Ascending aorta (tissue), 2 donors: ENCODE measurements at places on chromosomes 7 and 10.

- DNase-seq: no peak
Observed at GRCh38 chr7:41656366-41656765, 46.5 kb downstream of the INHBA start.

GRCh38 chr7:87202705-87203104, 16.8 kb downstream of the TMEM243 start:
- no peak for DNase-seq

- DNase-seq: no peak
Observed at GRCh38 chr10:12473491-12473890, 124.1 kb downstream of the CAMK1D start.

- no peak for DNase-seq
Observed at GRCh38 chr7:152511736-152512135, 75.9 kb upstream of the KMT2C start.

- DNase-seq: no peak
Observed at GRCh38 chr7:1526271-1526754, 4.2 kb upstream of the MAFK start.

DNA sequence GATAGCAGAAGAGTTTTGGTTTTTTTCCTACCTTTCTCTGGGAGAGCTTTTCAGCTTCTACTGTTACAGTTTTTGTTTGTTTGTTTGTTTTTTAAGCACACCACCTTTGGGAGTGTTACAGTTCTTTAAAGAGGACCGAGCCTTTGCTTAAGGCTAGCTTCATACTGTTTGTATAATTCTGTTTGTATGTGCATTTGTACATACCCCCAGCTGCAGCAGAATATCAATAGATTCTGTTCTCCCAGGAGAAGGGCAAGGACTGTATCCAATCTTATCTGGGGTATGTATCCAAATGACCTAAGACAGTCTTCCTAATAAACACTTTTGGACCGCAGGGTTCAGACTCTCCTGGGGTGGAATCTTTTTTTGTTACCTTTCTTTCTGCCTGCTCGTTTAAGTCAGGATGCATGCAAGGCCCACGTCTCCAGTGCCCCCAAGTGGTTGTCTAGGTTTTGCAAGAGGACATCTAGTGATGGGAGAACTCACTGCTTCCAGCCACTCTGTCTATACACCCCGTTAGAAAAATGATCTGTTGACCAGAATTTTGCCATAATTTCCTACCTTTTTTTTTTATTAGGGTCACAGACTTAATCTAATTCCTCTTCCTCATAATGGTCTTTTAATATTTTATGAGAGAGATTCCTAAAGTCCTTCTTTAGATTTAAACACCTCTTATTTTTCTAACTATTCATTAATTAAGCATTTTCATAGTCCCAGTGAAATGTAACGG, 23.9 kb downstream of the NRF1 start:
- peak; percentile 71 for DNase-seq

- DNase-seq: no peak
Observed at GRCh38 chr7:24316340-24316739, 32.4 kb downstream of the NPY start.

GRCh38 chr7:27202018-27202861, 2.3 kb upstream of the HOXA13 start:
- DNase-seq: no peak

DNA sequence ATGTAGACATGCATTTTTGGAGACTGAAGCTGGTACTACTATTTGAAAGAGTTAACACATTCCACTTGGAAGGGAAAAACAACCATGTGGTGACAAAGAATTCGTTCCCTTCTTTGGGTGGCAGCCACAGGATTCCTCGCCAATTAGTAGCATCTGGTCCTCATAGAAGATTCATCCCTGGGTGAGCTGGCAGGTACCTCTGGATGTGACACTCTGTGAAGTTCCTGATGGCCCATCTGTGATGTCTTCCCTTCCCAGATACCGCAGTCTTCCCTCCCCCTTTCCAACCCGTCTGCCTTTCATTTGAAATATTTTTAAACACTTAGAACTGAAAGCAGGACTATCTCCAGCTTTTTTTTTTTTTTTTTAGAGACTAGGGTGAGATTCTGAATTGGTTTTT, 569.5 kb downstream of the TYW1 start:
- DNase-seq: no peak

GRCh38 chr7:117012696-117013095, 59.4 kb downstream of the ST7 start:
- no peak for DNase-seq

DNA sequence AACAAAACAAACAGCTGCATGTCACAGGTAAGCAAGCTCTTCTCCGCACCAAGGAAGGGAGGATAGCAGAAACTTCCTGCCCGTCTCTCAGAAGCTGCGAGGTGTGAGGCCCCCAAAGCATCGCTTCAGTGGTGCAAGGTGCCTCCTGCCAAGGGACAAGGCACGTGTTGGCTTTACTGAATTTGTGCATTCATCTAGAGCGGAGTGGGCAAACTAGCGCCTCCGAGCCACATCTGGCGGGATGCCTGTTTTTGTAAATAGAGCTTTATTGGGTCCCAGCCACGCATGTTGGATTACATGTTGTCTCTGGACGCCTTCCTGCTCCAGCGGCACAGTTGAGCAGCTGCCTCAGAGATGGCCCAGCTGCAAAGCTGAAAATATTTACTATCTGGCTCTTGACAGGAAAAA, 27.7 kb downstream of the PHYH start:
- DNase-seq: no peak

- DNase-seq: no peak
Observed at GRCh38 chr7:130896051-130896881, 162.3 kb upstream of the KLF14 start.

GRCh38 chr10:36738738-36739431, 386.5 kb upstream of the ANKRD30A start:
- DNase-seq: no peak

DNA sequence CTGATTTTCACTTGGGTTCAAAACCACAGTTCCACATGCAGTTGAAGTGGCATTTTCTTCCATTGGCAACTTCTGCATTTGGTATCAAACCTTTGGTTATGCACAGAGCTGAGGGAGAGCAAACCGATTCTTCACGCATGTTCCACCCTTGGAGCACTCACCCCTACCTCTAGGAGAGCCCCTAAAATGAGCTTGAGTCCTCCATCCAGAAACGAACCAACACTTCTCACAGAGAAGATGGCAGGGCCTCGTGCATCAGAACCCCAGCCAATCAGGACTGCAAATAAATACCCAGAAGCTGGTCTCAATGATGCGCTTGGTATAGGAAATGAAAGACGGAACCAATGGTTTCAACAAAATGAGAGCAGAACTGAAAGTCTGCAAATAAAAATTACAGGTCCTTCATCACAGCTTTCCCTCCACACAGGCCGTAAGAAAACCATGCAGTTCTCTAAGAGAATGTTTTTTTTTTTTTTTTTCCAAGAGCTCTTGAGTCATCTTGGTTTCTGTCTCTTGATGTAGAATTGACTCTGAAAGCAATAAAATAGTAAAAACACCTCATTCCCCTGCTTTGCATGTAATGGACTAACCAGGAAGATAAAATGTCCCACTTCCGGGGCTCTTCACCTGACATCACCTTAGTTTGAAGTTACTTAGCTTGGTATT, 23.9 kb downstream of the KLF6 start:
- DNase-seq: peak; percentile 62

GRCh38 chr7:44278451-44279161, 46.8 kb downstream of the CAMK2B start:
- DNase-seq: peak; percentile 2

DNA sequence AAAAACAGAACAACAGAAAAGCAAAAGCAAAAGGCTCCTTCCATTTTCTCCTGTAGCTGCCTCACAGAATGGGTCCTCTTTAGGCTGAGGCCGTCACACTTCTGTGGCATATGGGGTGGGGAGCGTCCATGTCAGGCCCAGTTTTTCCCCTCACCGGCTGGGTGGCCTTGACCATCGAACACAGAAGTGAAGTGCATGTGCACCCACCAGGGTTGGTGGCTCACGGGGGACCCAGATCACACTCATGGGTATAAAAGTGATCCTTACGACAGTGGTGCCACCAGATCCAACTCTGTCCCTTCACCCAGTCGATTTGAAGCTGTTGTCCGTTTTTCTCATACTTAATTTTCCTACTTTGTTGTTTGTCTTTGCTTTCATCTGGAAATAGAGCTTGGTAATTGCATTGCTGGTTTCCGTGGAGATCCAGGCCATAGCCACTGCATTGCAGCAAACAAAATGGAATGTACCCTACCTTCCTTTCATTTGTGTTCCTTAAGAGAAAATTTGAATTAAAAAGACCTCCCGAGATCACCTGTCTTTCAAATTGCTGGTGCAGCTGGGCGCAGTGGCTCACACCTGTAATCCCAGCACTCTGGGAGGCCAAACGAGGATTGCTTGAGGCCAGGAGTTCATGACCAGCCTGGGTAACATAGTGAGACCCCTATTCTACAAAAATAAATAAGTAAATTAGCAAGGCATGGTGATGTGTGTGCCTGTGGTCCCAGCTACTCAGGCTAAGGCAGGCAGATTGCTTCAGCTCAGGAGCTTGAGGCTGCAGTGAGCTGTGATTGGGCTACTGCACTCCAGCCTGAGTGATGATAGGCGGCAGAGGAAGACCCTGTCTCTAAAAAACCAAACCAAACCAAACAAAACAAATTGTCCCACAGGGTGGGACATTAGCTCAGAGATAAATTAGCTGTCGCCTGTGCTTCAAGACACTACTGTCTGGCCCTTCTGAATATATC, 10.7 kb upstream of the GJD4 start:
- no peak for DNase-seq

DNA sequence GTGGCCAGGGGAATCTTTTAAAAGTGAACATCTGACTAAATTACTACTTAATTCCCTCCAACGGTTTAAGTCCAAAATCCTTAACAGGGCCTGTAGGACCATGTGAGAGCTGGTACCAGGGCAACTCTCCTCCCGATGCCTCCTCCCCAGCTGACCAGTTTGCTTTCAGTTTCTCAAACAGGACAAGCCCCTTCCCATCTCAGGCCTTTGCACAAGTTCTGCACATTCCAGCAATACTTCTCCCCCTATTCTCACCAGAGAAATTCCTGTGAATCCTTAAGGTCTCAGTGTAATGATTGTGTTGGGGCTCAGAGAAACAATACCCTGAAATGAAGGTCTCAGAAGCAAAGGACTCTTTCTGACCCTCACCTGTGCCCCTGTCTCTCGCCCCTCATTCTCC, 8.0 kb upstream of the CALHM1 start:
- DNase-seq: no peak

GRCh38 chr10:122363722-122364463, 10.6 kb upstream of the PLEKHA1 start:
- DNase-seq: peak; percentile 56

GRCh38 chr7:12708314-12708713, 20.9 kb downstream of the ARL4A start:
- no peak for DNase-seq

DNA sequence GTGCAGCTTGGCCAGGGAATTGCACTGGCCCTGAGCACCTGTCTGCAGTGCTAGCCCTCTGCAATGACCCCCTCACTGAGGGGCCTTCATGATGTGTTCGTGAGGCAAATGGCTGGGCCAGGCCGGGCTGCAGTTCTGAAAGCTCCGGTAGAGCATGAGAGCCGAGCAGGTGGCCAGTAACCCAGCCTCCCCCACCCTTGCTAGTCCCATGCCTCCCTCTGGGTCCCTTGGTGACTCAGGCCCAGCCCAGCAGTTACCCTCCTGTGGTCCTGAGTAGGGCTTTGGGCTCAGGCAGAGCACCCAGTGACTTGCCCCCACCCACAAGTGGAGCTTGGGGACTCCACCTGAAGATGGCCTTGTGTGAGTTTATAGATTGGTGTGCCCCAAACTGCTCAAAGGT, 16.1 kb upstream of the CSGALNACT2 start:
- DNase-seq: peak; percentile 53
